ENCODE measurements at places on chromosomes 12 and 14.

- DNase-seq: no peak
Observed at GRCh38 chr12:76679778-76680177, 84.1 kb upstream of the ZDHHC17 start.

GRCh38 chr14:102140750-102141145 is 1.1 kb downstream of the WDR20 start:
- no peak for DNase-seq

DNA sequence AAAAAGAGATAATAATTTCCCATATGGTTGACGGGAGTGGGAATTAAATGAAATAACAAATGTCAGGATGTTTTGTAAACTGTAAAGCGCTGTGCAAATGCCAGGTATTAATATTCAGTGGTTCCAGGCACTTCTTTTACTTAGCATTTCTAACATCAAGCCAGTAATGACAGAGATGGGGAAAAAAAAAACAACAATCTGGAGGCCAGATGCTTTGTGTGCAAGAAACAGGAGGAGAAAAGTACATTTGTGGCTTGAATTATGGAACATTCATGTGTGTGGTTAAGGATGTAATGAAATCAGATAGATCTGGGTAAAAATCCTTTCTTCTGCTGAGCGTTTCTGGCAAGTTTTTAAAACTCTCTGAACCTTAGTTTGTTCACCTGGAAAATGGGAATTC is 509.6 kb downstream of the FUT8 start:
- DNase-seq: no peak

- DNase-seq: no peak
Observed at GRCh38 chr14:78782551-78782950, 612.4 kb downstream of the NRXN3 start.

DNA sequence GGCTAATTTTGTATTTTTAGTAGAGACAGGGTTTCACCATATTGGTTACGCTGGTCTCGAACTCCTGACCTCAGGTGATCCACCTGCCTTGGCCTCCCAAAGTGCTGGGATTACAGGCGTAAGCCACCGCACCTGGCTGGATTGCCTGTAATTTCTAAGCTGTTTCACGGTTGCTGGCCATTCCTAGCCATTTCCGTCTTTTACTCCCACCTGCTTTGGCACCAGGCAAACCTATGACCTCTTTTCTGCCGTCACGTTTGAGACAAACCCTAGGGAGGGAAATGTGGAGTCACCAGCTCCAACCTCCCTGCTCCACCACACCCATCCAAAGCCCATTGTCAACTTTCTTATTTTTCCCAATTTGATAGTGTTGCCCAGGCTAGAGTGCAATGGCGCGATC is 1.2 kb downstream of the GPR132 start:
- no peak for DNase-seq
